Smooth muscle cell of the umbilical artery (primary cell): ENCODE measurements at places on chromosomes 6 and 20. TPM values are rescaled to one million over a fixed set of nuclear protein-coding genes. Genes with fewer than 3 reads are reported as not detected.

FNDC1 gene
- 0.30 TPM in 1 of 2 replicates, not detected in the other for total RNA-seq

FAM83B gene
- total RNA-seq, result 0.09 TPM in 1 of 2 replicates, not detected in the other

TREM2 gene
- total RNA-seq, result 0.14 TPM in 1 of 2 replicates, not detected in the other

RSPO4 gene
- not detected in 2 replicates for total RNA-seq

GSTA1 gene
- not detected in 2 replicates for total RNA-seq
